ENCODE measurements at places on chromosomes 1 and 21.

DNA sequence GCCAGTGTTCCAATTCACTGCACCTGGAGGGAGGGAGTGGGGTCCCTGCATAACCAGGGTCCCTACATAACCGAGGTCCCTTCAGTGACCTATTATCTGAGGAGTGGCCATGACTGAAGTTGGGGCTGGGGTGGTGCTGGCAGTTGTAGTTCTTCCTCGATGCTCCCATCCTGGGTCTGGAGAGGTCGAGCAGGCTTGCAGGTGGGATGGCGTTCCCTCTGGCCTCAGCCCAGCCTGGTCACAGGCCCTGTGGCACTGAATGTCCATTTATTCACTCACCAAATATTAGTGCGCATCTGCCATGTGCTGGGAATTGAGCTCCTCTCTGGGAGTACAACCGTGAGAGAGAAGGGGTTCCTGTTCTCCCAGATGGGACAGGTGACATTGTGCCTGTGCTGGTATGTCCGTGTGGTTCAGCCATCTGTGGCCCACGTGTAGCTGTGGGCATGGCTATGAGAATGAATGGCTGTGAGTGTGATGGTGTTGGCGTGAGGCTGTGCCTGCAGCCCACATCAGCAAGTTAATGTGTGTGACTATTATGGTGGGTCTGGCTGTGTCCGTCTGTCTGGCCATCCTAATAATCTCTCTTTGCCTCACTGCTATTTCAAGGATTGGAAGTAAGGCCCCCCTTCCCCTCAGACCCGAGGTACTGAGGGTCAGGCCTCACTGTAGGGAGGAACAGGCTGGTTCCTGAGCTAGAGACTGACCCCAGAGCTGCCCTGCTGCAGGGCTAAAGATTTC lies 3.9 kb upstream of the SLC6A9 start:
- no peak for DNase-seq

GRCh38 chr1:243293941-243294722 lies 38.3 kb downstream of the SDCCAG8 start:
- DNase-seq: no peak

GRCh38 chr1:177780096-177780700 lies 189.7 kb downstream of the SEC16B start:
- no peak for DNase-seq

GRCh38 chr1:113439277-113439670 lies 49.0 kb downstream of the MAGI3 start:
- DNase-seq: no peak

- DNase-seq: no peak
These were observed 41.0 kb downstream of the BRINP3 start for GRCh38 chr1:190436615-190437014.

- no peak for DNase-seq
These were observed 489.3 kb downstream of the SIPA1L2 start for GRCh38 chr1:232140419-232141166.

DNA sequence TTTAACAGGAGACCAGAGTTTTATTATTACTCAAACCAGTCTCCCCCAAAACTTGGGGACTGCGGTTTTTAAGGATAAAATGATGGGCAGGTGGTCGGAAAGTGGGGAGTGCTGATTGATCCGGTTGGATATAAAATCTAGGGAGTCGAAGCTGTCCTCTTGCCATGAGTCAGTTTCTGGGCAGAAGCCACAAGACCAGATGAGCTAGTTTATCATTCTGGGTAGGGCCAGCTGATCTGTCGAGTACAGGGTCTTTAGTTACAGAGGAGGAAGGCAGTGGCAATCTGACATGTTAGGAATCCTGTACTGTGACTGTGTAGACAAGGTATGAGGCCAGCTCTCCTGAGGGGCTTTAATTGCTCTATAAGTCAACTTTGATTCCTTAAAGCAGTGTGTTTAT lies 22.9 kb upstream of the FOXE3 start:
- DNase-seq: no peak

- DNase-seq: no peak
These were observed 25.0 kb upstream of the CCDC27 start for GRCh38 chr1:3727042-3727824.

DNA sequence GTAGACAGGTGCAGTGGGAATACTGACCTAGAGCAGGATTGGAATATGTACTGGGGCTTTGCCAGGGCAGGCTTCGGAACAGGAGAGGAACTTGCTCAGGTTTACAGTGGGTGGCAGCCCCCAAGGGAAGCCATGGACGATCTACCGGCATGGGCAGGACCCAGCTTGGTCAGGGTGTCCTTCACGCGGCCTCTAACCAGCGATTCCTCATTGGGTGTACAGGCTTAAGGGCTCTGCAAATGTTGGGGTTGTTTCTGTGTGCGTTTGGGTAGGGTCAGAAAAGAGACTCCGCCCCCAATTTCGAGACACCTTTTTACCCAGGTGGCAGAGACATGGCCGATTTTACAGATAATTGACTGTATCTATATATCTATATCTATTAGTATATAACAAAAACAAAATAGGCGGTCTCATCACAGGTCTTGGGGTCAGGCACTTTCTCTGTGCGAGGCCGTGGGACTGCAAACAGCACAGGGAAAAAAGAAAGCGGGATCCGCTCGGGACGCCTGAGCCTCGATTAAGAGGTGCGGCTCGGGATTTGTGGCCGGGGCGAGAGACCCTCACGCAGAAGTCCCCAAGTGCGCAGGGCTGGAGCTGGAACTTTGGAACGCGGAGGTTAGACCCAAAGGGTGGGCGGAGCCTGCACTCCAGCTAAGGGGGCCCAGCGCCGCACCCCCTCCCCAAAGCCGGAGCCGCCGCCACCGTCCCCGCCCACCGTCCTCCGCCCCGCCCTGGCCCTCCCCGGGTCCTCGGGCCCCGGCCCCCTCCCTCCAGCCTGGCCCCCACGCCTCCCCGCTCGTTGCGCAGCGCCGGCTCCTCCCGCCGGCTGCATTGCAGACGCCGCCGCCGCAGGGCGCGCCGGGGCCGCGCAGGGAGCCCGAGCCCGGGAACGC lies 67.5 kb upstream of the VAMP3 start:
- no peak for DNase-seq

GRCh38 chr1:22745669-22746585 lies 35.3 kb downstream of the EPHB2 start:
- no peak for DNase-seq

DNA sequence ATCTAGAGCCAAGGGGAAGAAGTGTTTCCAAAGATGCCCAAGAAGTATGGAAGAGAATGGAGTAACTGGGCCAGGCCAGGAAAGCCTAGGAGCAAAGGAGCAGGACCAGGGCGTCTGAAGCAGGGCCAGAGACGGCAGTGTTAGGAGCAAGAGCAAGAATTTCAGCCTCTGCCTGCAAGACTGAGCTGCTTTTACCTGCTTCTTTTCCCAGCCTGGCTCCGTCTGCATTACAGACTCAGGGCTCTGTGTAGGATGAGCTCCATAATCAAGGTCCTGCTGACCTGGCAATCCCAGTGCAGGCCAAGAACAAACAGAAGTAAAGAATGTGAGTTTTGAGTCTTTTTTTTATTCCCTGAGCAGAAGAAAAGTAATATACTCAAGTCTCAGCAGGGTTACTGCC lies 10.1 kb downstream of the FMO1 start:
- DNase-seq: no peak

DNA sequence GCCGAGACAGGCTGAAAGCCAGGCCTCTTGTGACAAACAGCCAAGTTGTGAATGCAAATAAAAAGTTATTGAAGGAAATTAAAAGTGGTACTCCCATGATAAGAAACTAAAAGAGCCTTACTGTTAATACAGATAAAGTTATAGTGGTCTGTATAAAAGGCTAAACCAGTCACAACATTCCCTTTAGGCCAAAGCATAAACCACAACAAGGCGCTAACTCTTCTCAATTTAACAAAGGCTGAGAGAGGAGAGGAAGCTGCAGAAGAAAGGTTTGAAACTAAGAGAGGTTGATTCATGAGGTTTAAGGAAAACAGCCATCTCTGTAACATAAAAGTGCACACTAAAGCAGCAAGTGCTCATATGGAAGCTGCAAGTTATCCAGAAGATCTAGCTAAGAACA lies 10.7 kb downstream of the C1orf105 start:
- no peak for DNase-seq

Data from dorsolateral prefrontal cortex (tissue), 122 donors.